Activated naive CD4-positive, alpha-beta T cell (primary cell): ENCODE measurements at places on chromosomes 12 and 14.
A peak's percentile ranks its signal among the peaks of the same experiment; 100 is the strongest.

DNA sequence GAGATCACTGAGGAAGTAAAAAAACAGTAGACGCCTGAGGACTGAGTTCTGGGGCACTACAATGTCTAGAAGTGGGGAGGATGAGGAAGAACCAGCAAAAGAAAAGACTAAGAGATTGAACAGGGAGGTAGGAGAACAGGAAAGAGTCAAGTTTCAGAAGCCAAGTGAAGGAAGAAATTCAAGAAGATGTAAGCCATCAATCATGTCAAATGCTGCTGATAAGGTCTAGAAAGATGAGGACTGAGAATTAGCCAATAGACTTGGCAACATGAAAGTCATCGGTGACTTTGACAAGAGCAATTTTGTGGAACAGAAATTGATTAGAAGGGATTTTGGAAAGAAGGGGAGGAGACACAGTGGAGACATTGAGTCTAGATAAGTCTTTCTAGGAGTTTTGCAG is 54.8 kb upstream of the CRY1 start:
- DNase-seq: no peak

DNA sequence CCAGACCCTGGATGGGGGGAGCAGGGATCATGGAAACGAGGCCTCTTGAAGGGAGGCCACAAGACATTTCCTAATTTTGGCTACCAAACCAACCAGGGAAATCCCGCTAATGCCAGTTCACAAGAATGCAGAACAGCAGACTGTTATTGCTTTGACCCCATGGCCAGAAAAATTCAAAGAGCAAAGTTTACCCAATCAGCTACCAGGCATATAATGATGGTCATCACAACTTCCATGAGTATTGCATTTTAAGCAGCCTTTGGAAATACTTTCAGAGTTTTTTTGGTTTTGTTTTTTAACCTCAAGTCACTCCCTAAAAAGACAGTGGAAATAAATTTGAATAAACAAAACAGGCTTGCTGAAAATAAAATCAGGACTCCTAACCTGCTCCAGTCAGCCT is at the start of gene IL25:
IL25 (plus strand) TSS at position 301 of the 400 bp plus-strand sequence.
- no peak for DNase-seq

DNA sequence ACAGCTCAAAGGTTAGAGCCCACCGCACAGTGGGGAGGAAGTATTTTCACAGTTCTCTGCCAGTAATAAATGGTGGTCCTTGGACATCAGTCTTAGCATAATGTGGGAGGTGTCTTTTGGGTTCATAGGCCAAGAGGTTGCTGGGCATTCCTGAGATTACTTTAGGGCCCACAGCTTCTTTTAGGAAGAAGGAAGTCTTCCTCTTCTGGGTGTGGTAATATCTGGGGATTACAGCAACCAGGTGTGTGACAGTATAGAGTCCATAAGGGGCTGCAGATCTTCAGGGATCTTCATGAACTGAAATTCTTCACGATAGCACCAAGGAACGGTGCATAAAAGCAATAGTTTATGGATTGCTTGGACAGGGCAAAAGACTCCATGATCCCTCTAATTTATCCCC is 56.2 kb upstream of the PTGR2 start:
- no peak for DNase-seq

GRCh38 chr14:21090194-21090939 is 8.1 kb downstream of the ZNF219 start:
- no peak for DNase-seq

GRCh38 chr12:58032156-58032555 is 90.8 kb downstream of the ATP23 start:
- no peak for DNase-seq

DNA sequence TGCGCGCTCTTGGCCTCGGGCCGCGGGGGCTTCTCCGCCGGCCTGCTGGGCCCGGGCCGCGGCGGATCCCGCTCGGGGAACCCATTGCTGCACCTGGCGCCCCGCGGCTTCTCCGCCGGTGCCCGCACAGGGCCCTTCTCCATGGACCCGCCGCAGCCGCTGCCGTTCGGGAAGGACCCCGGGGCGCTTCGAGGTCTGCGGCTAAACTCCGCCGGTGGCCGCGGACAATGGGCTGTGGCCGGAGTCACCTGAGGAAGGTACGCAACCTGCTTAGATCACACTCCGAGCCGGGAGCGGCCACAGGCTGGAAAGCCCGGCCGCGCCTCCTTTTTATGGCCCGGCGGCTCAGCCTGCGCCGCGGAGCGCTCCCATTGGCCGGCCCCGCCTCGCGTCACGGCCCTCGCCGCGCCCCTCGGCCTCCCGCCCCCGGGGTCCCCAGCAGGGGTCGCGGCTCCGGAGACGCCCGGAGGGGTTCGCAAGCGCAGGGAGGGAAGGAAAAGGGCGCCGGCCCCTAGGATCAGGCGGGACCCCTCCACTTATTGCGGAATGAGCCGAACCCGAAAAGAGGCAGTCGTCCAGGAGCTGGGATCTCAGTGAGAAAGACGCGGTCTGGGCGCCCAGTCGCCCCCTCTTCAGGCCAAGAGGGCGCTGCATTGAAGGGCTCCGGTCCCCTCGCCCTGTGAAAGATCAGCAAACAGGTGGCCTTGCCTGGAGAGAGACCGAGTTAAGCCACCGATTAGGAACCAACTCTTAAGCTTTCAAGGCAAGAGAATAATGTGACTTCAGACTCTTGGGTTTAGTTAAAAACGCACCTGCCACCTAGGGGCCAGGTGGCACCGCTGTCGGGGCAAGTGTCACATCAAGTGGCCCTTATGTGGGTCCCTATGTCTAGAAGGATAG is at the start of gene GCH1:
GCH1 (minus strand) TSS at position 306 of the 900 bp plus-strand sequence; CDS start at position 143, 163 bp downstream.
- peak; percentile 35 for DNase-seq

GRCh38 chr12:82721726-82722125 is 35.0 kb downstream of the TMTC2 start:
- DNase-seq: no peak

DNA sequence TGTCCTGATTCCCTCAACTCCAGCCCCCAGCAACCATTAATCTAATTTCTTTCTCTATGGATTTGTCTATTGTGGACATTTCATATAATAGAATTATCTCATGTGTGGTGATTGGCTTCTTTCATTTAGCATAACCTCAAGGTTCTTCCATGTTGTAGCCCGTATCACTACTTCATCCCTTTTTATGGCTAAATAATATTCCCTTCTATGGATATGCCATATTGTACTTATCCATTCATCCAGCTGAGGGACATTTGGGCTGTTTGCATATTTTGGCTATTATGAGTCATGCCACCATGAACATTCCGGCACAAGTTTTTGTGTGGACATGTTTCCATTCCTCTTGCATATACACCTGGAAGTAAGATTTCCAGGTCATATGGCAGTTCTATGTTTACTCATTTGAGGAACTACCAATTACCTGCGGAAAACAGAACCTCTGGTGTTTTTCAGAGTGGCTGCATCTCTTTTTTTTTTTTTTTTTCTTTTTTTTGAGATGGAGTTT is 108.7 kb upstream of the MAP1LC3B2 start:
- no peak for DNase-seq

DNA sequence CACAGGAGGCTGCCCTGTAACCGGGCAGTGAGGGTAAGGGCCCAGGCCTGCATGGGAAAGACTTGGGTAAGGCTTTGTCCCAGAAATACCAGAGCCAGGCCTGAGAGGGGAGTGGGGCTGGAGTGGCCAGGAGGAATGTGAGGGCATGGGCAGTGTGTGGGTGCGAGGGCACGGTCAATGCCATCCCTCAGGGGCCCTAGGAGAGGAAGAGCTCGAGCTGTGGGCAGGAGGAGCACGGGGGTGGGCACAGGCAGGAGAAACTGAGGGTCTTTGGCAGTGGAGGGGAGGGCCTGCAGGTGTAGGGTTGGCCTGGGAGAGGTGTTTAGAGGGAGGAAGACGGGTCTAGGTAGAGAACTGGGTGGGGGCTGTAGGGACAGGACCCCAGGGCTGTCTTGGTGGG is 381.6 kb downstream of the TMEM121 start:
- no peak for DNase-seq

- no peak for DNase-seq
Measured at GRCh38 chr14:76777721-76778120, 16.5 kb downstream of the VASH1 start.

- no peak for DNase-seq
Measured at GRCh38 chr12:26701604-26702215, 131.3 kb downstream of the ITPR2 start.
